ENCODE measurements at places on chromosomes 2 and 18.

DNA sequence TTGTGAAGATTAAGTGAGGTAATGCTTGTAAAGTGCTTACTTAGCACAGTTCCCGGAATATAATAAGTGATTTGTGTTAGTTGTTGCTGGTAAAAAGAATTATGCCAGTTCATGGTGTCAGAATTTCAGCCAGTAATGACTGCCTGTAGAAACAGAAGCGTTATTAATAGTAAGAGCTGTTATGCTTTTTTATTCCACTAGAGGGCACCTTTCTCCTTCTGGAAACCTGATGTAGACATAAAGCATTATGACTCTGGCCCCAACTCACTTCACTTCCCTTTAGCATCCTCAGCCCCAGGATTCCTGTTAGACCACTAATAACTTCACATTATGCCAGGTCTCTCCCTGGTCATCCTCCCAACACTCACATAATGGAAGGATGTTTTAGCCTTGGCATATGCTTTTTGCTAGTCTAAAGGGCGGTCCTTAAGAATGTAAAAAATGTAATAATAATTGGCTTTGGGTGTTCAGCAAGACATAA, 34.9 kb downstream of the C18orf54 start:
- peak; percentile 94 for DNase-seq

- no peak for DNase-seq
Measured at GRCh38 chr2:39779927-39780326, 869 bp upstream of the THUMPD2 start.

GRCh38 chr2:105773568-105773967, 28.9 kb downstream of the NCK2 start:
- DNase-seq, result no peak

GRCh38 chr2:112996635-112997034, 8.6 kb upstream of the IL36A start:
- DNase-seq, result no peak

- no peak for DNase-seq
Measured at GRCh38 chr2:173747035-173747434, 218.1 kb downstream of the SP3 start.

- no peak for DNase-seq
Measured at GRCh38 chr2:189608795-189609422, 28.3 kb upstream of the SLC40A1 start.

DNA sequence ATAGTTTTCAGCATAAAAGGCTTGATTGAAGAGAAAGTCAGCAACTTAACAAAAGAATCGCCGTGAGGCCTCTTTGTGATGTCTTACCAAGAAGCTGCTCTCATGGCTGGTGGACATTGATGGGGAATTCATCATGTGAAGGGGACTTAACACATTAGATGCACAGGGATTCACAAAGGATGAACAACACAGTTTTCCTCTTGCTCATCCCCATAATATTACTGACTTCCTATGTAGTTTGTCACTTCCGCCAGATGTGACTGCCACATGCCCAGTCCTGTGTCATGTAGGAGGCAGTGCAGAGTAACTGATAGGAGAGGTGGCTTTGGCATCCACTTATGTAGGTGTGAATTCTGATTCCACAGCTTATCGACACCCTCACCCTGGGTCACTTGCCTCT, 232.6 kb upstream of the LYPD1 start:
- no peak for DNase-seq

- DNase-seq, result no peak
Measured at GRCh38 chr2:148796735-148797512, 78.1 kb upstream of the KIF5C start.

- DNase-seq, result no peak
Measured at GRCh38 chr2:42839809-42840501, 47.6 kb upstream of the HAAO start.

- no peak for DNase-seq
Measured at GRCh38 chr18:57141208-57142129, 5.4 kb upstream of the BOD1L2 start.

- DNase-seq, result no peak
Measured at GRCh38 chr2:26442707-26443106, 35.2 kb downstream of the OTOF start.

DNA sequence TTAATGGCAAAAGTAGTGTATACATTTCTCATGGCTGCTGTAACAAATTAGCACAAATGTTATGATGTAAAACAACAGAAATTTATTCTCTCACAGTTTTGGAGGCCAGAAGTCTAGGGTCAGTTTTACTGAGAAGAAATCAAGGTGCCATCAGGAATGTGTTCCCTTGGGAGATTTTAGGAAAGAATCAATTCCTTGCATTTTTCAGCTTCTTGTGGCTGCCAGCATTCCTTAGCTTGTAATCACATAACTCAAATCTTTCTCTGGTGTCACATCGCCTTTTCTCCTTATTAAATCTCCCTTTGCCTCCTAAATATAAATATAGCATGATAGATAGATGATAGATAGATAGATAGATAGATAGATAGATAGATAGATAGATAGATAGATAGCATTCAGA, 307.0 kb upstream of the REG3G start:
- DNase-seq, result no peak

DNA sequence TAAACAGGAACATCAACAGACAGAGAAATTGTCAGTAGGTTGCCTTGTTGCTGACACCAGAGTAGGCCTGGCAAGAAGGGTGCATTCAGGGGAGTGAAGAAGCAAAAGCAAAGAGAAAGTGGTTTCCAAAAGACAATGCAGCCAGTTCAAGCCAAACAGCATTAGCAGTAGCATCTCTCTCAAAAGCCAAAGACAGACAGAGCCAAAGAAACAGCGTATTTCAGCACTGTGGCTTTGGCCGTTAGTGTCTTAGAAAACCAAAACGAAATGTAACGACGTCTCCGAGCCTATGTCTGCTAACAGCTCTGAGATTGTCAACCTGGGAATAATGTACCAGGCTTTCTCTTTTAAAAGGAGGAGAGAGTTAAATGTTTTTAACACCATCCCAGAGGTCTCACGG, 178.6 kb downstream of the NRP2 start:
- DNase-seq, result no peak

DNA sequence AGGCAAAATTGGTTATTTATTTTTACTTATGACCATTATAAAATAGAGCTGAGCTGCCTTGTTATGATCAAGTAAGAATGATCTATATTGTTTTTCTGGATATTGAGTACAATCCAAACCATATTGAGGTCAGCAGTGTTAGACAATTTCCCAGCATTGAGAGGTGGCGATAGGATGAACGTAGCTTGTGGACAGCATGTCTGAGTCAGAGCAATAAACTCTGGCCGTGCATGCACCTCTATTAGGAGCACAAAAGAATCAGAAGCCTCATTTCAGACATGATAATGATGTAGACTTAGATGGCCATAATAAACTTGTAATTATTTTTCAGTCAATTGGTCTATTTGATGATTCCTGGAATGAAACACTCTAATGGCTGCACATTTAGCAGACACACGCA, 491.6 kb downstream of the RIT2 start:
- DNase-seq, result no peak

GRCh38 chr2:177549171-177549570, 156.6 kb downstream of the AGPS start:
- no peak for DNase-seq

DNA sequence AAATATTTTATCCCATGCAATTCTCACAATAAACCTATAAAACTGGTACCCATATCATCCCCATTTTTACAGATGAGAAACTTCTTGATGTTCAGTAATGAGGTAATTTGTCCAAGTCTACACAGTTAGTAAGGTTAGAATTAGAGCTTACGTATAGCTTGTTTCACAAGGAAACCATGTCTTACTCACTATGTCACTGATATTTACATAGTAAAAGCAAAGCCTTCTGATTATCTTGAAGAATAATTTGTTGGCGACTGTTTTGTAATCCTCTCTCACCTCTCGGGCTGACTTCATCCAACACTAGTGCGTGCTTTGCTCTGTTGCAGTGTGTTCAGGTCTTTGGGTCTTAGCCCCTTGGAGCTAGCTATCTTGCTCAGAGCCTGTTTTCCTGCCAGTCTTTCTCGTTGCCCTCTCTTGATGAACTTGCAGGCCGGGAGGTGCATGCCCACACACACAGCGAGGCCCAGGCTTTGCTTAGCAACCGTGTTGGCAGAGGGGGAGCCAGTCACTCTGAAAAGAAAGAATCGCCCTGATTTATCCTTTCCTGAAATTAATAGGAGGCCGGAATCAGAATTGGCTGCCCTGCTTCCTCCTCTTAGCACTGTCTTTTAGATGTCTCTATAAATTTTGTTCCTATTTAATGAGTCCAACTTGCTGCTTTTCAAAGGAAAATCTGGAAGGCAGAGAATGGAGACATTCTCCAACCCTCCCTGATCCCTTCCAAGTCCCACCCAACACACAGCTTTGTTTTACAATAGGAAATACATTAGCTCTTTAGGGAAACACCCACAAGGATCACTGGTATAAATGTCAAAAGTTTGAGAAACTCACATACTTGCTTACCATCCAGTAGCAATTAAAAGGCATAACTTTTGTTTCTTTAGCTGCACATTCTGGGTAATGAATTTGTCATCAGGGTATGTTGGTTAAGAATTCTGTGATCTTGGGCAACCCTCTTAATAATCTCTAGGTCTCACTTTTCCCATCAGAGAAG, 97.6 kb upstream of the SEC11C start:
- no peak for DNase-seq

- DNase-seq, result peak; percentile 68
Measured at GRCh38 chr2:138502255-138503086, 901 bp downstream of the SPOPL start.

- no peak for DNase-seq
Measured at GRCh38 chr2:9722451-9722850, 91.7 kb upstream of the YWHAQ start.

DNA sequence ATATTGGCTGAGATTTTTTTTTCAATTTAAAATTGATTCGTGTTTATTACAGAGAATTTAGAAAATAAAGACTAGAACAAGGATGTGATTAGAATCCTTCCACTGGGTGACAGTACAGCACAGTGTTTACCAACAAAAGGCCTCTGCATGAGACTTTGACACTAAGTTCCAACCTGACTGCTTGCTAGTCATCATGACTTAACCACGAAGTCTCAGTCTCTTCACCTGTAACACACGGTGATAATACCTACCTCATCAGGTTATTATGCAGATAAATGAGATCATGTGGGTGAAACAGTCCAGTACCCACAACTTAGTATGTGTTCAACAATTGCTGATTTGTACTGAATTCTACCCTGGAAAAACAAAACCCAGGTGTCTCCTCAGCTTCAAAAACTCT, 151.2 kb downstream of the STK39 start:
- no peak for DNase-seq

- no peak for DNase-seq
Measured at GRCh38 chr2:100972452-100972851, 29.6 kb upstream of the RPL31 start.

GRCh38 chr18:34322365-34323289, 97.9 kb upstream of the NOL4 start:
- DNase-seq, result peak; percentile 89

GRCh38 chr2:226017537-226017936, 618.0 kb downstream of the NYAP2 start:
- DNase-seq, result no peak

Data from Karpas-422 (cell line).